NCI-H345 (cell line): ENCODE measurements at places on chromosomes 7 and 10.
A peak's percentile ranks its signal among the peaks of the same experiment; 100 is the strongest.

DNA sequence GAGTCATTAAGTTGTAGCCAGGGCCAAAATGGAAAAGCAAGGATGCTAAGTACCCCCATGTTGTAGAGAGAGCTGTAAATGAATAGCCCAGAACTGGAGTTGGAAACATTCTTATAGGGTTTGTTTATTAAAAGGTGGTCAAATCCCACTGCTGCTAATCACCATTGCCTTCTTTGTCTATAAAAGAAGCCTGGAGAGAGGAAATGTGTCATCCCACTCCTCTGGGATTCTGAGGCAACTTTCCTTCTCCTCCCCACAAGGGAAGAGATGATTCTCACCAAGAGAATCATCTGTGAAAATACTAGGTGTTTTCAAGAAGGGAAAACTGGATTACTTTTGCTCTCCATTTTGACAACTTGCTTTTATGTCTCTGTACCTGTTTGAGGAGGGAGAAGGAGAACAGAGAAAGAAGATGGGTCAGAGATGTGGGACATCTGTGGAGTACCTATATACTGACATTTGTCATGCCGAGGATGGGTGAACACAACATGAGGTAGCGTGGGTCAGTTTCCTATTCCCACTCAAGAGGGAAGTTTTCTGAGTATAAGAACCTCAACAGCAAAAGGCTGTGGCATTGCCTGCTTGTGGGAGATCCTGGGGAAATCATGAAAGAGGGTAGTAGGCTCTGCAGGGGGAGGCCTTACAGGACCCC is 262.2 kb downstream of the KIF20B start:
- no peak for DNase-seq

- peak; percentile 72 for DNase-seq
Measured at GRCh38 chr7:142603870-142604448, 145.3 kb upstream of the PRSS1 start.

GRCh38 chr7:44664780-44665461 is 58.5 kb downstream of the OGDH start:
- DNase-seq, result no peak

- DNase-seq, result no peak
Measured at GRCh38 chr10:68145705-68146104, 36.4 kb downstream of the MYPN start.

DNA sequence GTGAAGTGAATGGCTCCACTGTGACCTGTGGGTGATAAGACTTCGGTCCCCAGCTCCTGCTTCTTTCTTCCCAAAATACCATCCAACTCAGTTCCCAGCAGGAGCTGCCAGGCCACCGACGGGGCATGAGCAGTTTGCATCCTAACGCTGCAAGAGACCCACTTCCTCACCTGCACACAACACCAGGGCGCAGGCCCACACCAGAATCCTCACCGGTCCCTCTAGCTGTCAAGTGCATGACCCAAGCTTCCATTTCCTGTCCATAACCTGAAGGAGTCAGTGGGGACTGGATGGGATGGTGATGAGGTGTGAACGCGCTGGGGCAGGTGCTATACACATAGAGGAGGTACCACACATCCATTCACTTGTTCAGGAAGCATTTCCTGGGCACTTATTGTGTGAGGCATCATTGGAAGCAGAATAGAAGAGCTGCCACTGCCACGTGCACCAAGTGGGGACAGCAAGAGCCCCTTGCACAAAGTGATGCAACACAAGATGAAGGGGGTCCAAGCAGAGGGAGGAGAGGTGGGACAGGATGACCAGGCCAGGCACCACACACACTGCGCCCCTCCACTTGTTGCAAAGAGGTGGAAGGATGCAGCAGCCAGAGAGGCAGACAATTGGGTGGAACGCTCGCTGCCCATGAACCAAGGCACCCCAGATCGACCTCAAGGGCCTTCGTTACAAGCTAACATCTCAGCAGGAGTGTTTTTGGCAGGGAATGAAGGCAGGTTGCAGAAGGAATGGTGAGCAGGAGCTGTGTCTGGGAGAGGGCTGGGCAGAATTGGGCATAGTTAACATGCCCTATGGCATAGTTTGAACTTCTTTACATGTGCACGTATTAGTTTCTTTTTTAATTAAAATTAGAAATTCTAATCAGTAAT is 605.8 kb upstream of the MGMT start:
- DNase-seq, result no peak

DNA sequence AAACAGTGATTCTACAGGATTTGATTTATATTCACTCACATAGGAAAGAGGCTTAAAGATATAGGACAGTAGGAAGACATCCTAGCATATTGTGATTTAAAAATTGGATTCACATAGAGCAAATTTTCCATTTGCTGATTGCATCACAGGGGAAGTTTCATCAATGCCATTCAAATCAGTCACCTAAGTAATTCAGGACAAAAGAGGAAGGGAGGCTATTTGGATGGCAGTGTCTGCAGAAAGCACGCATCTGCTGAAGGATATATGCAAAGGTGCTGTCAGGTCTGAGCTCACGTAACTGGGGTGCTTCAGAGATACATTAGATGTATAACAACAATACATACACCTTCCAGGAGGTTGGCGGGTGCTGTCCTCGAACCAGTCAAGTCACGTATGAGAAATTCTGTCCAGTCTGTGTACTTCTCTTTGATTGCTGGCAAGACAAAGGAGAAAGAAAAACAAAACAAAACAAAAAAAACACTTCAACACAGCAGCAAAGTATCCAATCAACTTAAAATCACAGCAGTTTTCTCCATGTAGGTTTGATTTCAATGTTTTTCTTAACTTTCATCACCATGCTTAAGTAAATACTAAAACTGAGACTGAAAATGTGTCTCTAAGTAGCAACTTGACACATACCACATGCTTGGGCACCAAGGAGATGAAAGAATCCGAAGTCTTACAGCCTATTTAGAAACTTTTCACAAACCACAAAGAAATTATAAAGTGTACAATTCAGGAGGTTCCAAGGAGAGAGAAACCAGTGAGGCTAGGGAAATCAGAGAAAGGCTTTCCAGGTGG is 125.1 kb downstream of the SFMBT2 start:
- no peak for DNase-seq

DNA sequence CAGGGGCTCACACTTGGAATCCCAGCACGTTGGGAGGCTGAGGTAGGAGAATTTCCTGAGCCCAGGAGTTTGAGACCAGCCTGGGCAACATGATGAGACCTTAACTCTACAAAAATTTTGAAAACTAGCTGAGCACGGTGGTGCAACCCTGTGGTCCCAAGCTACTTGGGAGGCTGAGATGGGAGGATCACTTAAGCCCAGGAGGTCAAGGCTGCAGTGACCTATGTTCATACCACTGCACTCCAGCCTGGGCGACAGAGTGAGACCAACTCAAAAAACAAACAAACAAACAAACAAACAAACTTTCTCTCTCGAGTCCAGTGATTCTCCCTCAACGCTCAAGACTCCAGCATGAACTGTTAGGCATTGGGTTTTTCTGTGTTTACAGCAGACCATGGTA is 2.0 kb upstream of the TYSND1 start:
- DNase-seq, result no peak

- DNase-seq, result no peak
Measured at GRCh38 chr10:60681103-60681502, 97.2 kb upstream of the CDK1 start.

- no peak for DNase-seq
Measured at GRCh38 chr10:113005380-113005779, 55.3 kb downstream of the TCF7L2 start.

DNA sequence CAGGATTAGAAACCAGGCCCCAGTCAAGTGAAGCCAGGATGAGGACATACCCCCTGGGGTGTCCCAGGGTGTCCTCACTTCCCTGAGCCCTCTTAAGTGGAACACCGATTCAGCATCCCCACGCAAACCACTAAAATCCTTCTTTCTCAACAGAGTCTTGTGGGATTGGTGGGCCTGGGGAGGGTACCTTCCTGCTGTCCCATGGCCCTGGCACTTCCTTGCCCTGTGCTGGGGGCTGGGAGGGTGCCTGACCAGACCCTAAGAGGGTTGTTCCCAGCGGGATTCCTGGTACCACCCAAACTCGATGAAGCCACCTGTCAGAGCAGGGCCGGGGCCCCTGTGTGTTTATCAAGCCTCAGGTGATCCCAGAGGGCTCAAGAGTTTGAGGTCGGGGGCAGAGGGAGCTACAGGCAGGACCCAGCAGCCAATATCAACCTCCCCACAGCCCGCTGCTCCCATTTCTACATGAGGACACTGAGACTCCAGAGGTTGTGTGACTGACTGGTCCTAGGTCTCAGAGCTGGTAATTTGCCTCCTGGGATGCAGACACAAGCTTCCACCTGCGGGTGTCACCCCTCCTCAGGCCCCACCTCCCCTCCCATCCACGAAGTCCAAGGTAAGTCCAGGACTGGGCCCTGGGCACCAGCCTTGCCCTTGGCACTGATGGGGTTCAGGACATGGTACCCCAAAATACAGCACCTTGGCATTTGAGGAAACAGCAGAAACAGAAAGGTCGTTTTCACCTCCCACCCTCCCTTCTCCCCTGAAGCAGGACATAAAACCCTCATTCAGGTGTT is 31.4 kb downstream of the OAT start:
- DNase-seq, result no peak

GRCh38 chr10:119087271-119087882 is 6.8 kb upstream of the EIF3A start:
- DNase-seq, result peak; percentile 19

- DNase-seq, result no peak
Measured at GRCh38 chr10:14384116-14384730, 53.5 kb upstream of the FRMD4A start.

DNA sequence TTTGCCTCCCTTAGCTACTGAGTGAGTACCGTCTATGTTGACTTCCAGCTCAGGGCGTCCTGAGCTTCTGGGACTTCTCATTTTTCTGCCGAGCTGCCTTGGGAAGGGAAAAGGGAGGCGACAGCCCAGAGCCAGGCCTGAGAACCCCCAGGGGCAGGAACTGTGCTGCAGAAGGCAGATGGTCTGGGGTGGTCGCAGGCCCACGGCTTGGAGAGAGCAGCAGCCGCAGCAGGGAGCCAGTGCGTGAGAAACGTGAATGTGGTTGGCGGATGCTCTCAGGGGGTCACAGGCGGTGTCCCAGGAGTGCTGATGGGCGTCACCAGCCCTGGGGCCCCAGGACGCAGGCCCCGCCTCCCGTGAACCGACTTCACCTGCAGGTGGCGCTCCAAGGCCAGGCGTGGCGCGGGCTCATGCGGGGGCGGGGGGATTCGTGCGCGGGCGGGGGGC is 9.2 kb upstream of the PWWP2B start:
- peak; percentile 52 for DNase-seq

DNA sequence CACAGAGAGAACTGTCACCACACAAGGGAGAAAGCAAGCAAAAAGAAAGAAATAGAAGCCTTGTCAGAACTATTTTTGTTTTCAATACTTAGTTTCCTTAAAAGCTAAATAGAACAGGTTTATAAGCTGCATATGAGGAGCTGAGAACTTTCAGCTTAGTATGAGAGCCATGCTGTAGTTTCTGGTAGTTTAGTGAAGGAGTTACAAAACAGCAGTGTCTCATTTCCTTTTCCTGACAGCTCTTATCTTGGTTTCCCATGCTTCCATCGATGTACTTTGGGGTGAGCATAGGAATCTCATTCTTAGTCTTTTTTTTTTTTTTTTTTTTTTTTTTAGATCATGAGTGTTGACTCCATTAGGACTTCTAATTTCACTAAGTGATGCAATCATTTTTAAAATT is 8.6 kb upstream of the CHRM2 start:
- no peak for DNase-seq

- DNase-seq, result no peak
Measured at GRCh38 chr10:1957057-1957456, 219.7 kb upstream of the ADARB2 start.

DNA sequence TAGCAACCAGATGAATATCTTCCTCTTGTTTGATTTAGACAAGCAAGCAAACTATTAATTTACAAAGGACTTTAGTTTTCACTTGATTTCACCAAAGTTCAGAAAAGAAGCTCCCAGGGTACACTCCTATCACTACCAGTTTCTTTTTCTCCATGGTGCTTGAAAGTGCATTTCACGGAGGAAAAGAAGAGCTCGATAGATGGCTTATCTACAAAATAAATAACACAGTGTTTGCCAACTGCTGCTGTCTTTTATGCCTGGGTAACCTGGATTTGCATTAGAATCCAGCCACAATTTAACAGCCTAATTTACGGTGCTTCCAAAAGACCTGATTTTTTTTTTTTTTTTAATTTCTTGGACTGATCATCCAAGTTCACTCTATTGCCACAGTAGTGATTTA is 275.7 kb downstream of the GPR37 start:
- DNase-seq, result peak; percentile 77

DNA sequence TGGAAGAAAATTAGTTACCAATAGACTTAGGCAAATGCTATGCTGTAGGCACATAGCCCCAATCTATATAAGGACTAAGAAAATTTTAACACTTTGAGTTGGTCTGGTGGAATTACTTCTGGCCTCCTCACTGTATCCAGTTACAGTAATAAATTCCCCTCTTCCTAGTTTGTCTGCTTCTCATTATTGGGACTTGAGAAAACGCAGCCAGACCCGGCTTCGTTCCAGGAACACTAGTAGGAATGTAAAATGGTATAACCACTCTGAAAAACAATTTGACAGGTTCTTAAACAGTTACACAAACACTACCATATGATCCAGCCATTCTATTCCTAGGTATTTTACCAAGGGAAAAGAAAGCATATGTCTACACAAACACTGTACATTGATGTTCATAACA is 150.2 kb downstream of the VPS50 start:
- no peak for DNase-seq

- no peak for DNase-seq
Measured at GRCh38 chr7:71498381-71498780, 366.4 kb downstream of the GALNT17 start.

DNA sequence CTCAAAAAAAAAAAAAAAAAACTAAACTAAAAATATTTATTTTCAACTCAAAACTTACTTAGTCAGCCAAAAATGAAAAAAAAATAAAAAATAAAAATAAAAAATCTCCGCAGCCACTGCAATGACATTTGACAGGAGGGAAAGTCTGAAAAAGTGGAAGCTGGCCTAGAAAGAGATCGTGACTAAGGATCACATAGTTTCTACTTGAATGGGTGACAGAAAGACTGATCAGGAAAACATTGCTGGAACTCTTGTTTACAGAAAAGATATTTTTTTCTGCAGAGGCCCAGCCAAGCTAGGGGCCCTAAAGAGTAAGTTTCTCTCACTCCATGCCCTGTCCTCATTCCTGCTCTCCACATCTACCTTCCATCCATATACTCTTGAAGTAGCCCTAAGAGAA is 92.8 kb upstream of the KCND2 start:
- no peak for DNase-seq

DNA sequence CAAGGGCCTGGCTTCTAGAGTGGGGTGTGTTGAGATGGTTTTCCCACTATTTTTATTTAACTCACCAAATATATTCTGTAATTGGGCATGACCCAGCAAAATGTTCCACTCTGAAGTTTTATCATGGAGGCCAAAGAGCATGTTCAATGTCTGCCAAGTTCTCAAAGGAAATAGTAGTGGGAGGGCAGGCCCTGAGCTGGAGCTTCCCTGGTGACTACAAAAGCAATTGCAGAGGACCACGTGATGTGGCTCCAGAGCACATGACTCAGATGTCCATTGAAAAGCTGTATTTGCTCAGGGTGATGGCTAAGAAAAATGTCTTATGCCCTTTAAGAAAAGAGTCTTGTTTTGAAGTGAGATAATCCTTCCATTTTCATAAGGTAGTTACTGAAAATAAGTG is 1024.8 kb downstream of the LRMDA start:
- no peak for DNase-seq
